Activated CD4-positive, alpha-beta T cell treated with anti-CD3 and anti-CD28 coated beads for 4 hours (primary cell): ENCODE measurements at places on chromosomes 12 and 14.

GRCh38 chr14:100212476-100213333 is 26.2 kb upstream of the YY1 start:
- DNase-seq = no peak

GRCh38 chr14:67524634-67524963 is 8.5 kb upstream of the PLEKHH1 start:
- no peak for DNase-seq

GRCh38 chr14:90034835-90035525 is 26.8 kb upstream of the KCNK13 start:
- no peak for DNase-seq

DNA sequence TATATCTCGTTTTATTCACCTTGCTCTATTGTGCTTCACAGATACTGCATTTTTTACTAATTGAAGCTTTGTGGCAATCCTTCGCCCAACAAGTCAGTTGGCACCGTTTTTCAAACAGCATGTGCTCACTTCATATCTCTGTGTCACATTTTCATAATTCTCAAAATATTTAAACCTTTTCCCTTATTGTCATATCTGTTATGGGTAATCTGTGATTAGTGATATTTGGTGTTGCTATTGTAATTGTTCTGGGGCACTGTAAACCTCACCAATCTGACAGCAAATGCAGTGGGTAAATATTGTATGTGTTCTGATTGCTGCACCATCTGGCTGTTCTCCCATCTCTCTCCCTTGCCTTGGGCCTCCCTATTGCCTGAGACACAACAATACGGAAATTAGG is 191.3 kb downstream of the BTG1 start:
- DNase-seq = no peak

GRCh38 chr12:65818454-65819382 is 5.6 kb upstream of the HMGA2 start:
- DNase-seq = no peak

DNA sequence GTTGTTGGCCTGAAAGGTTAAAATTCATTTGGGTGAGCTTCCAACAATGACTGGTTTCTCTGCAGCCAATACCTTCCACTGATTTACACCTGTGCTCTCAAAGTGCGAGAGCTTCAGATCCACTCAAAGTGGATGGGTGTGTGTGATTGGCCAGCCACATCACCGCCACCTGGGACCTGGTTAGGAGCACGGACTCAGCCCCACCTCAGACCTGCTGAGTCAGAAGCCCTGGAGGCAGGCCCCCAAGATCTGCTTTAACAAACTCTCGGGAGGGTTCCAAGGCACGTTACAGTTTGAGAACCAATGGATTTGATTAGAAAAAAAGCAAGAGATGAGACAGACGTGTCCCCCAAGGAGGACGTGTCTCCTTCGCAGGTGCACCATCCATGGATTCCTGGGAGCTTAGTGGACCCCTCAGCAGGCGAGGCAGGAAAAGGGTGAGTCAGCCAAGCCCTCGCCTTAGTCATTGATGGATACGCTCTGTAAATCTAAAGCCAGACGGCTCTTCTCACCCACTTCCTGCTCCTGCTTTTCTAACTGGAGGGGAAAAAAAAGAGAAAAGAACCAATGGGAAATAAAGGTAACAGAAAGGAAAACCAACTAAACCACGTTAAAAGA is 24.5 kb downstream of the FZD10 start:
- DNase-seq = no peak

GRCh38 chr12:88366101-88366500 is 214.2 kb downstream of the KITLG start:
- no peak for DNase-seq

DNA sequence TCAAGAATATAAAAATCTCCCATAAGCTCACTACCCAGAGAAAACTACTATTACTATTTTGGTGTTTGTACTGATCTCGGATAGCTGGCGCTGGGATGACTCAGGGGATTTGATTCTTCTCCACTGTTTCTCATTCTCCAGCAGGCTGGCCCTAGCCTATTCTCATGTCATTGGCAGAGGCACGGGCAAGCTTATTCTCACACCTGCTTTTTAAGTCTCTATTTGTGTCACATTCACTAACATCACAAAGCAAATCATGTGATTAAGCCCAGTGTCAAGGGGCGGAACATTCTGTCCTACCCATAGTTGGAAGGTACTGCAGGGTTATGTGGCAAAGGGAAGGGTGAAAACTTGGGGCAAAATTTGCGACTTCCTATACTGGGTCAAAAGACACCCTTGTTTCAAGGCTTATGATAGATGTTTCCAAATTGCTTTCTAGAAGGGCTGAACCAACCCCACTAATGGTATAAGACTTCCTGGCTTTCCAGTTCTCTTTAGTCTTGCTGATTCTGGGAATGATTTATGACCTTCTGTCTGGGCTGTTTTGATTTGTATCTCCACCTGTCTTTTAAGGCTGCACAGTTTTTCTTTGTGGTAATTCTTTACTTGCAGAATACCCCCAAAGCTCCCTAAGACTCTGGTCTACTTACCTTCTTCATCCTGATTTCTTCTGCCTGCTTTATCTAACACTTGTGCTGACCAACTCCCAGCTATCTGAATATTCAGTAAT is 406.4 kb downstream of the NRXN3 start:
- no peak for DNase-seq
